Muscle of leg (tissue), 16 donors: ENCODE measurements at places on chromosomes 16 and 17.

DNA sequence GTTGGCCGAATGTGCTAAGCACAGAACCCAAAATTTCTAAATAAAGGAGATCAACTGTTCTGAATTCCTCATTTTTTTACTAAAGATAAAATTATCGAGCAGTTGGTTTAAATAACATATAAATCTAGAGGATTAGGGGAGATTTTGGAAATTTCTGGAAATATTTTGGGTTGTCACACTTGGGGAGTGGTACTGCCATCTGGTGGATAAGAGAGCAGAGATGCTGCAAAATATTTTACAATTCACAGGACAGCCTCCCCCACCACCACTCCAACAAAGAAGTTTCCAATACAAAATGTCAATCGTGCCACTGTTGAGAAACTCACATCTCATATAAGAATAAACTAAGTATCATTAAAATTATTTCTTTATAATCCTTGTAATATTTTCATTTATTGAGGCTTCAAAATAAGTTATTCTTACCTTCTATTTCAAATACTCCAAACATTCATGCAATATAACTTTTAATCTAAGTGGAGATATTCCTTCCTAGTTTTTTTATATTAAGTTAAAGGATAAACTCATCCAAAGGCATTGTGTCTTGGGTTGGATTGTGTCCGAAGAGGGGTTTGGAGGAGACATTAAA lies 17.0 kb upstream of the ABCA8 start:
- peak; percentile 80 for DNase-seq

- DNase-seq: no peak
Observed at GRCh38 chr16:24093049-24093448, 163.1 kb upstream of the CACNG3 start.

- DNase-seq: no peak
Observed at GRCh38 chr16:12536412-12536746, 267.3 kb downstream of the CPPED1 start.

- DNase-seq: no peak
Observed at GRCh38 chr16:70271696-70272095, 17.6 kb downstream of the AARS1 start.

DNA sequence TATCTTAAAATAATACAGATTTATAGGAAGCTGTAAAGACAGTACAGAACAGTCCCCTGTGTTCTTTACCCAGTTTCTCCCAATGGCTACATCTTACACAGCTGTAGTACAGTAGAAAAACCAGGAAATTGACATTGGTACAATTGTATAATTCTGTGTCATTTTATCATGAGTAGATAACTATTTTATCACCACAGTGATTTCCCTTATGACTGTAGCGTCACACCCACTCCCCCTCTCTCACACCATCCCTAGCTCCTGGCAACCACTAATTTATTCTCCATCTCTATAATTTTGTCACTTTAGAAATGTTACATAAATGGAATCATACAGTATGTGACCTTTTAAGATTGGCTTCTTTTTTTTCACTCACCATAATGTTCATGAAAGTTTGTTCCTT lies 30.9 kb downstream of the CLTC start:
- DNase-seq: no peak

GRCh38 chr16:57084257-57084770 lies 8.1 kb upstream of the CPNE2 start:
- DNase-seq: peak; percentile 81

GRCh38 chr17:9322326-9322725 lies 253.3 kb downstream of the STX8 start:
- DNase-seq: no peak

- DNase-seq: peak; percentile 10
Observed at GRCh38 chr17:56866496-56866895, 32.5 kb downstream of the DGKE start.

GRCh38 chr17:48996722-48997102 lies 473 bp upstream of the IGF2BP1 start:
- no peak for DNase-seq

DNA sequence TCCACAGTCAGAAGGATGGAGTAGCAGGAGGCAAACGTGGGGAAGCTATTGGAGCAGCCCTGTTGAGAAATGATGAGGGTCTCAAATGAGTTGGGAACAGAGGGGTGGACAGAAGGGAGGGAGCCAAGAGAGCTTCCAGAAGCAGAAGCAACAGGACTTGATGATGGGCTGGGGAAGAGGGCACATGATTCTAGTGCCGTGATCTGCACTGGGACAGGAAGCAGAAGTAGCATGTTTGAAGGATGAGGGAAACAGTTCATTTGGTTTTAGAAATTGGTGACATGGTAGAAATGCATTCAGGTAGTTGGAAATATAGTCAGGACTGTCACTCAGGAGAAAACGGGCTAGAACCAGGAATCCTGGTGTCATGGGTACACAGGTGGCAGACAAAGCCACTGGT lies 19.4 kb downstream of the EMP2 start:
- DNase-seq: no peak

DNA sequence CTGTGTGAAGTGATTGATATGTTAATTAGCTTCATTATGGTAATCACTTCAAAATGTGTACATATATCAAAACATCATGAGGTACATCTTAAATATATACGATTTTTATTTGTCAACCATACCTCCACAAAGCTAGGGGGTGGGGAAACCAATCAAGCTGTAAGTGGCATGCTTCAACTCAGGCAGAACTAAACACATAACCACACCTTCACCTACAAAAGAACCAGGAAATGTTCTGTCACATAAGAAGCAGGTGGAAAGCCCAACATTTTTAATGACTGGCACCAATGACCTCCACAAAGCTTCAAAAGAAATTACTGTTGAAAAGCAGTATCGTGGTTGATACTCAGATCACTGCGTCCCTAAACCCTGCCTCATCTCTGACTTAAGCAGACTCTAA lies 867.7 kb upstream of the EEF2KMT start:
- DNase-seq: no peak

- DNase-seq: no peak
Observed at GRCh38 chr16:85637808-85638647, 24.9 kb downstream of the GSE1 start.

GRCh38 chr16:47851146-47851545 lies 304.6 kb downstream of the ABCC12 start:
- no peak for DNase-seq

GRCh38 chr17:82385559-82386254 lies 14.1 kb downstream of the UTS2R start:
- DNase-seq: peak; percentile 82

DNA sequence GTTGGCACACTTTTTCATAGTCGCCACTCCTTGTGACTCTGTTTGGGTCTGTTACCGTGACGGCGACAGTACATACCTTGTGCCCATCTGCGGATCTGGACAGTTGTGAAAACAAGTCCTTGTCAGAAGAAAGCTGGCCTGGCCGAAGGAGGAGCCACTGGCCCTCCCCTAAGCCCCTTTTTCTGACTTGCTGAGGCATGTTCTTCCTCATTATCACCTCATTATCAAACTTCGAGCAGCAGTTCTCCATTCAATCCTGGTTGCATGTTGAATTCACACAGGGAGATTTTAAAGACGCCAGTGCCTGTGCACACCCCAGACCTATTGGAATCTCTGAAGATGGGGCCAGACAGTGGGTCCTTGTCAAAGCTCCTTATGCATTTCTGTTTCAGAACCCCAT lies 61.1 kb downstream of the CYLD start:
- DNase-seq: no peak

DNA sequence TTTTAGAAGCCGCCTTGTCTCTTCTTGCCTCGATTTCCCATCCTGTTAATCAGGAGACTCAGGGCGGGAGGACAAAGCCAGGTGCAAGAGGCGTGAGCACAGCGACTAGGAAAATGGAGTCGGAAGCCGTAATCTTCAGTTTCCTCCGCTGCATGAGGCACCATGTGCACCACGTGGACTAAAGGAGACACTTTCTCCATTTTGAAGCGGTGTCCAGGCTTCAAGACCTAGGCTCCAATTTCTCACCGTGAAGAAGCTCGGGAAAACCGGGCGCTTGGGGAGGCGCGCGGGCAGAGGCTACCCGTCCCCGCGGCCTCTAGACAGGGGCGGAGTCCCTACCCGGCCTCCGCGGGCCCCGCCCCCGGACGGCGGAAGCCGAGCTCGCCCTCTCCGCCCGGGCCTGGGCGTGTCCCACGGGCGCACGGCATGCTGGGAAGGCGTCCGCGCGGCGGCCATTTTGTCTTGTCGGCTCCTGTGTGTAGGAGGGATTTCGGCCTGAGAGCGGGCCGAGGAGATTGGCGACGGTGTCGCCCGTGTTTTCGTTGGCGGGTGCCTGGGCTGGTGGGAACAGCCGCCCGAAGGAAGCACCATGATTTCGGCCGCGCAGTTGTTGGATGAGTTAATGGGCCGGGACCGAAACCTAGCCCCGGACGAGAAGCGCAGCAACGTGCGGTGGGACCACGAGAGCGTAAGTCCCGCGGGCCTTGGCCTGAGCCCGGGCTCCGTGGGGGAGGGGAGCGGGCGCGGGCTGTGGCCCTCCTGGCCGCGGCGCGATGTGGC lies at the start of gene LUC7L3:
TSS of gene LUC7L3 (plus strand) at position 460 of the 780 bp plus-strand sequence. CDS start at position 590, 130 bp downstream.
- peak; percentile 98 for DNase-seq

GRCh38 chr16:70470927-70471341 lies 16.5 kb downstream of the FCSK start:
- DNase-seq: no peak

DNA sequence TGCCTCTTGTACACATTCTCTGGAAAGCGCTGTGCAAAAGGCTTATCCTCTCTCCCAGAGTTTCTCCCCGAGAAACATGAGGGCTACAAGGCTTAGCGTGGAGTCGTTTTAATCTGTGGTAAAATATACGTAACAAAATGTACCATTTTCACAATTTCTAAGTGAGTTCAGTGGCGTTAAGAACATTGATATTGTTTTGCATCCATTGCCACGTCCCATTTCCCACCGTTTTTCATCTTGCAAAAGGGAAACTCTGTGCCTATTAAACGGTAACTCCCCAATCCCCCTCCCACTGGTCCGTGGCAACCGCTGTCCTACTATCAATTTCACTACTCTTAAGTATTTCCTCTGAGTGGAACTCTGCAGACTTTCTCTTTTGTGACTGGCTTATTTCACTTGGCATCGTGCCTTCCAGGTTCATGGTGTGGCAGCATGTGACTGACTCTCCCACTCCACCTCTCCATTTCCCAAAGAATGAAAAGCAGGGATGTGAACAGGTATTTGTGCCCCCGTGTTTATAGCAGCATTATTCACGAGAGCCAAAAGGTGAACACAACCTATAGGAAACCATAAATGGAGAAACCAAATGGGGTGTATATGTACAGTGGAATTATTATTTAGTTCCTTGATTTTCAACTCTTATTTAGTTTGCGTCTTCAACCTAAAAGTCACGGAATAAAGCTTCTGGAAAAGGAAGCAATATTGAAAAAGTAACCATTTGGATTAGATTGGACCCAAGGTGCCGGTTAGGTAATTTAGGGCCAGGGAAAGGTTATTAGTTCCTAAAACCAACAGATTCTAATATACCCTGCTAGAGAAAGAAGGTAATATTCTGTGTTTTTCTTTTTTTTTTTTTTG lies 1.1 kb upstream of the USP32 start:
- peak; percentile 74 for DNase-seq
